Stimulated activated CD8-positive, alpha-beta memory T cell treated with anti-CD3 and anti-CD28 coated beads, Interleukin-15, amount 100 ng/mL, for 48 hours (primary cell): ENCODE measurements at places on chromosomes 7 and 10.

- DNase-seq: no peak
Measured at GRCh38 chr7:117092785-117093184, 139.5 kb downstream of the ST7 start.

DNA sequence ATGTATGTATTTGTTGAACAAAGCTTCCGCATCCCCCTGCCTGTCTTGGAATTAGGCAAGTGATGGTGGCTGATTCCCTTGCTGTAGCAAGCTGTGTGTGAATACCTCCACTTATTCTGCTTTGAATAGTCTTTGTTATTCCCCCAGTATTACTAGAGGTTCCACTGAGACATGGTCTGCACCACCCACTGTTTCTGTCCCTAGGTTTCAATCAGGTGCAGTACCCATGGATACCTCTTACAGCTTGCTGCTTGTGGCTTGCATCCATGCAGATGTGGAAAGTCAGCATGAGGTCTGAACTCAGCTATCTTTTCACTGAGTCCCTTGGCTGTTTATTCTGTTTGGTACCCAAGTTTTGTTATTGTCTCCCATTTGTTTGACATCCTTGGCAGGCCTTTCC lies 447.4 kb downstream of the GRM8 start:
- no peak for DNase-seq

DNA sequence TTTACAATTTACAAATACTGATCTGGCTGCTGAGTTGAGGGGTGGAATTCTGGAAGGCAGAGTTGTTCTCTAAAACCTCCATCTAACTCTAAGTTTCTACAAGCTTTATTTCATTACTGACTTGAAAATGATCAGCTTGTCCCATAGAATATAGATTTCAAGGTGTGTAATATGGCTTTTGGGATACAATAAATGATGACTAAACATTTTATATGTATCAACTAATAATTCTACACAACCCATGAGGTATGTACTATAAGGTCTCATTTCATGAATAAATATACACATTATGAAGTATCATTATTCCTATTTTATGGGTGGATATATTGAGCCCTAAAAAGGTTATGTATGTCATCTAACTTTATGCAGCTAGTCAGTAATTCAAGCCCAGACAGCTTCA lies 1214.3 kb upstream of the SORCS1 start:
- no peak for DNase-seq

- DNase-seq: no peak
Measured at GRCh38 chr10:132774181-132774901, 11.6 kb downstream of the NKX6-2 start.

GRCh38 chr7:99109108-99110051 lies 34.5 kb downstream of the SMURF1 start:
- no peak for DNase-seq
